ENCODE measurements at places on chromosomes 1 and 21.

GRCh38 chr1:184033711-184034167 is 3.8 kb downstream of the COLGALT2 start:
- DNase-seq = no peak

- DNase-seq = peak; percentile 68
Measured at GRCh38 chr1:31798433-31799195, 17.2 kb downstream of the SPOCD1 start.

- DNase-seq = no peak
Measured at GRCh38 chr1:115879977-115880376, 39.1 kb upstream of the NHLH2 start.

DNA sequence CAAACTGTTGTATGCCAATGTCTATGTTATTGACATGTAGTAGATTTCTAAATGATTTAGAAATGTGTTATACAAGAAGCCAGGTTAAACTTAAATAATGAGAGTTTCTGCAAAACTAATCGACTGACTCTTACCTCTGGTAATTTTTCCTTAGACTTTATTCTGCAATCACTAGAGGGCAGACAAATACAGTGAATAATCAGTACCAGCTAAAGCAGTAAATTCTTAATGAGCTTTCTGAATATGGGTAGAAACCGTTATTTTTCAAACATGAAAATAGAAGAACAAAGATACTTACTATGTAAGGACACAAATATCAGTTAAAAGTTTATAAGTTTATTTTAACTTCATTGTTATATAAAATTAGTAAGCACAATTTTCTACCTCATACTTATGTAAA is 97.9 kb upstream of the RGS1 start:
- no peak for DNase-seq

GRCh38 chr21:33540711-33541104 is 1.2 kb downstream of the GART start:
- DNase-seq = no peak

DNA sequence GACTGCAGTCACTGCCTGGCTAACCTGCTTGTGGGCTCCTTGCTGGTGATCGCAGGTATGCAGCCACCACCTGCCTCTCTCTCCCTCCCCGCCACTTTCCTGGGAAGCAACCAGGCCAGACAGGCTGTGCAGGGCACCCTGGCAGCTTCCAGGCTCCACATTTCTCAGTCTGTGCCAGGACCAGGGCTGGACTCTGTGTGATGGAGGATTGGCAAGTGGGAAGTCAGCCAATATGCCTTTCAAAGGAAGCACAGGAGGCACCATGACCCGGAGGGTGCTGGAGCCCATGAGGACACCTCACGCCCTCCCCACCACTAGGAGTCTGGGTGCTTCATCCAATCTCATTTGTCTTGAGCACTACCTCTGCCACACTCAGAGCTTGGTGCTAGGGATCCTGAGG is 15.8 kb upstream of the DISP3 start:
- no peak for DNase-seq

DNA sequence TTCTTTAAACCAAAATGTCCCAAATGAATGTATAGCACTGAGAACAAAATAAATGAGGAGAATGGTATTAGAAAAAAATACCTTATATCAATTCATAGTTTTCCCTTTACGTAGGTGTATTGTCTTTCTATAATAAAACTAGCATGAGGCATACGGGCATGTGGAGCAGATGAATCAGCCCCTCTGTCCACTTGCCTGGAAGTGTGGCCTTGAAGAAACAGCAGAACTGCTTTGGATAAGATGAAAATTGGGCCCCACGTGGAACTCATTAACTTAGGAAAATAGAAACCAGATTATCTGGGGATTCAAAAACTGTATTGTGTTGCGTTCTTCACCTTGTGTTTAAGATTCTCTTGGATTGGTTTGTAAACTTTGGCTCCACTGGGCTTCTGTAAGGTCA is 356.8 kb upstream of the B3GALT2 start:
- DNase-seq = no peak

- DNase-seq = no peak
Measured at GRCh38 chr1:61955261-61955660, 213.0 kb downstream of the PATJ start.

GRCh38 chr1:206907304-206907991 is 10.2 kb downstream of the IL24 start:
- DNase-seq = peak; percentile 51

- no peak for DNase-seq
Measured at GRCh38 chr1:66346057-66346795, 187.7 kb upstream of the SGIP1 start.

DNA sequence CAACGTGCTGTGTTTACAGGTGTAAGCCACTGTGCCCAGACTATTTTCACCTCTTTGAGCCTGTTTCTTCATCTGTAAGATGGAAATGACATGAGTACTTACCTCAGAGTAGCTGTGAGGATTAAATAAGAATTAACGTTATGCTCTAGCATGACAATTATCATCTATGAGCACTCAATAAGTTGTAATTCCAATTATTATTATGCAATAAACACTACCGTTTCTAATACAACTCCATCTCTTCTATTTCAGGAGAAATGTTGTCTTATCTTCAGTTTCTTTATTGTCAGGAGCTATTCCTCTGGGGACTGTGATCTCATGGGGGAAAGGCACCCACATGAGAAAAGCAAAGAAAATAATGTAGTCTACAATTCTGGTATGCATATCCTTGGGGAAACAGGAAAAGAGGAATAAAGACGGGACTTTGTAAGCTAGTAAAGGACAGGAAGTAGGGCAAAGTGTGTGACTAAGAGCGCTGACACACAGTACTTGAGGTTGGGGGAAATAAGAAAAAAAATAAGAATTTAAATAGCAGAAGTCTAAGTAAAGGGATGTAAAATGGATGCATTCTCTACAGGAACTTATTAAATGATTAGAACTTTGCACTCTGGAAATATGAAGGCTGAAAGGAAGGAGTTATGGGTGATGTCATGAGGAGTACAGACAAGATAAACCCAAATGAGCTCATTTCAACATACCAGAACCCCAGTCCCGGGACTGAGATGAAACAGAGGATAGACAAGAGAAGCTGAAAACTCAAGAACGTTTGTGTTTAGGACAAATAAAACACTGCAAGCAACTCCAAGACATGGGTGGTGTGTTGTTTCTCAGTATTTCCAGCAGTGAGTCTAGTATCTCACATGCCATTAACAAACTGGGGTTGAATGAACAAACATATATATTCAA is 9.8 kb downstream of the PHC2 start:
- DNase-seq = no peak

DNA sequence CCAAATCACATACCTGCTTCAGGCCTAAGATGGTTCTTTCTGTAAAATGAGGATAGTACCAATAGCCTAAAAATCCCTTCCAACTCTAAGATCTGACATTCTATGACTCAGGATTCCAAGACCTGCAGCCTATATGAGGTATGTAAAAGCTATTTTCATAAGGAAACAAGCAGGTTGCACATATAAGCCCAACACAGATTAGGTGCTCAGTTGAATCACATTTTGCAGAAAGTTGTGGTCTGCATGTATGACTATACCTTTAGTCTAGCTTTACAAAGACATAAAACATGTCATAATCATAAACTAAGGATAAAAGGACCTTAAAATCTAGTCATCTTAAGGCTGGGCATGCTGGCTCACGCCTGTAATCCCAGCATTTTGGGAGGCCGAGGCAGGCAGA is 7.3 kb downstream of the KTI12 start:
- no peak for DNase-seq

DNA sequence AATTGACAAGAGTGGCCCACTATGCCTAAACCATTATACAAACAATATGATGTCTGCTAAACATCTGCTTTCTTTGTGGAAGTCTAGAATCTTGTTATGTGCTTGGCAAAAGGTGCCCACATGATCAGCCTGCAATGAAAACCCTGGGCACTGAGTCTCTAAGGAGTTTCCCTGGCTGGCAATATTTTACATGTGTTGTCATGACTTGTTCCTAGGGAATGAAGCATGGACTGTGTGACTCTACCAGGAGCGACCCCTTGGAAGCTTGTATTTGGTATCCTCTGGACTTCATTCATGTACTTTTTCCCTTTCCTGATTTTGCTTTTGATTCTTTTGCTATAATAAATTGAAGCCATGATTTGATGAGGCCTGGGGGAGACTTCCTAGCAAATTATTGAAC is 324.9 kb downstream of the HHIPL2 start:
- no peak for DNase-seq

GRCh38 chr1:184895086-184895485 is 79.2 kb downstream of the NIBAN1 start:
- no peak for DNase-seq

GRCh38 chr1:182295697-182296096 is 95.9 kb downstream of the GLUL start:
- DNase-seq = no peak

DNA sequence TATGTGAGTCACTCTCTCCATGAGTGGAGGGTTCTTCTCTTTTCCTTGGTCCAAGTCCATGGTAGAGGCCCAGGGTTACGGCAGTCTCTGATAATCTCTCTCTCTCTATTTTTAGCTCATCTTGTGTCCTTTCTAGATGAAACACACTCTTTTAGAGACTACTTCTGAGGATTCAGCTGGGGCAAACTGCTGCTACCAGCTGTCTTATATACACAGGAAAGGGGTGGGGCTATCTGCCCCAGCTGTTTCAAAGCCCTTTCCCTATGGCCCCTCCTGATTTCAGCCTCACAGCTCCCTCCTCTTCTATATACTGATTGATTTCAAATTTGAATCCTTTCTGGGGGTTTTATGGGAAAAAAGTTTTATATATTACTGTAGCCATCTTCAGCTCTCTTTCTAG is 324.8 kb downstream of the RWDD3 start:
- DNase-seq = no peak

DNA sequence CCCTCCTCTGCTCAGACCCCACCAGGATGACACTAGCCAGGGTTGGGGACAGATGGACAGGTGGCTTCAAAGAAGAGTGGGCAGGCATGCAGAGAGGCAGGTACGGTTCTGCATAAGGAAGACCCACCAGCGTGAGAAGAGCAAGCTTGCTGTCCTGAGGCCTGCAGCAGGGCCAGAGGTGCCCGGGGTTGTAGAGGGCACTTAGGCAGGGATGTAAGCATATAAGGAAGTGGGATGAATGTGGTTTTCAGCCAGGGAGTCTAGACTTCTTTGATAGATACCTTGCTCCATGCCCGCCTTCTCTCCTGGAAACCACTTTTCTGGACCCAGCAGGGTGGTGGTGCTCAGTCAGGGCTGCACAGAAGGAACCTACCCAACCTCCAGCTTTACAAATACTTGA is 1.4 kb downstream of the TTC39A start:
- no peak for DNase-seq

DNA sequence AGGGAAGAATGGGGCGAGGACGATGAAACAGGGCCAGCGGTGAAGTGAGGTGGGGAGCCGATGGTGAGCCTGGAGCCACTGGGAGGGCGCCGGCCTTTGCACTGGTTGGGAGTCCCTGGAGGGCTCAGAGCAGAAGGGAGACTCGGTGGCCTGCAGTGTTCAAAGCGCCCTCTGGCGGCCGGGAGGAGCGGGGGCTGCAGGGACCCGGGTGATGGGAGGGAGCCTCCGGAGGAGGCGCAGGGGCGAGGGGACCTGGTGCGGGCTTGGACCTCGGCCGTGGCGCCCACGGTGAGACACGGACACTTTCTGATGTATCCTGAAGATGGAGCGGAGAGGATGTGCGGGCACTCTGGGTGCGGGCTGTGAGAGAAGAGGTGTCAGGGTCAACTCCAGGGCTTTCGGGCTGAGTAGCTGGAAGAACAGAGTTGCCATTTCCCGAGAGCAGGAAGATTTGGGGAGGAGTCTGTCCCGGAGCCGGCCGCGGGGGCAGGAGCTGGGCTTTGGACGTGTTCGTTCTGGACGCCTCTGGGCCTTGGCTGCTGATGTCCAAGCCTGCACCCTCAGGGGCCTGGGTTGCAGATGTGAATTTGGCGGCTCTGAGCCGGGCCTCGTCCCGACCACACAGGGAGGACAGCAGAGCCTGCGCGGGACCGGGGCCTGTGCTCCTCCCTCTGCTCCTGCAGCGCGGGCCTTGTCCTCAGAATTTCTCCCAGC is 29.7 kb downstream of the HEYL start:
- DNase-seq = peak; percentile 94

DNA sequence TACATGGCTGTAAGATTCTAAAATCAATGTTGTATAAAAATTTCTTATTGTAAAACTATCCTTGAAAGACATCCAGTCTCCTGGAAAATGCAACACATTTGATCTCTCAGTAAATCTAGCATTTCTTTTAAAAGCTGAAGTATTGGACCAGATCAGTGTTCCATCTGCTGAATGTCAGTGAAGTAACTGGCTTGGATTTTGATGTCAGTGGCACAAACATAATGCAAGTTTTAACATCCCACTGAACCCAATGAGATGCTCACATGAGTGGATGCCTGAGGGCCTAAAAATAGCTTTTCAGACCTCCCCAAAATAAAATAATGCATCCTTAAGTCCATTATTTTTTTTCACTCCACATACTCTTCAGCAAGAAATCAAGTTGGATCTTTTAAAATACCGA is 1432.2 kb downstream of the MRPL39 start:
- no peak for DNase-seq

DNA sequence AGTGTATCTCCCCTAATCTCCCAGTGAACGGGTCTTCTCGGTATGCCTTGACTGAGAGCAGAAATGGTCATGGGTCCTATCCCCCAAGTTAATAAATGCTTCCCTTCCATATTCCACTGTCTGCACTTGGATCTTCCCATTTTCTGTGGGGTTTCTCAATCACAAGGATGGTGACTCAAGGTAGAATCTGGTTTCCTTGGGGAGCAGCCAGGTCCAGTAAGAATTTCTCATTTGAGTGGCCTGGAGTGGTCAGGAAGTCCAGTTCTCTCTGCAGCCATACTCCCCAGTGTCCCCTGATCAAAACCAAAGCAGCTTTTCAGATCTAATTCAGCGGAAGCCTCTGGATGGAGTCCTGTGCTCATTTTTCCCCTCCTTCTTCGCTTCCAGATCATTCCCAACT is 14.8 kb upstream of the SLC27A3 start:
- DNase-seq = no peak

GRCh38 chr1:107776900-107777663 is 187.9 kb downstream of the VAV3 start:
- DNase-seq = no peak

DNA sequence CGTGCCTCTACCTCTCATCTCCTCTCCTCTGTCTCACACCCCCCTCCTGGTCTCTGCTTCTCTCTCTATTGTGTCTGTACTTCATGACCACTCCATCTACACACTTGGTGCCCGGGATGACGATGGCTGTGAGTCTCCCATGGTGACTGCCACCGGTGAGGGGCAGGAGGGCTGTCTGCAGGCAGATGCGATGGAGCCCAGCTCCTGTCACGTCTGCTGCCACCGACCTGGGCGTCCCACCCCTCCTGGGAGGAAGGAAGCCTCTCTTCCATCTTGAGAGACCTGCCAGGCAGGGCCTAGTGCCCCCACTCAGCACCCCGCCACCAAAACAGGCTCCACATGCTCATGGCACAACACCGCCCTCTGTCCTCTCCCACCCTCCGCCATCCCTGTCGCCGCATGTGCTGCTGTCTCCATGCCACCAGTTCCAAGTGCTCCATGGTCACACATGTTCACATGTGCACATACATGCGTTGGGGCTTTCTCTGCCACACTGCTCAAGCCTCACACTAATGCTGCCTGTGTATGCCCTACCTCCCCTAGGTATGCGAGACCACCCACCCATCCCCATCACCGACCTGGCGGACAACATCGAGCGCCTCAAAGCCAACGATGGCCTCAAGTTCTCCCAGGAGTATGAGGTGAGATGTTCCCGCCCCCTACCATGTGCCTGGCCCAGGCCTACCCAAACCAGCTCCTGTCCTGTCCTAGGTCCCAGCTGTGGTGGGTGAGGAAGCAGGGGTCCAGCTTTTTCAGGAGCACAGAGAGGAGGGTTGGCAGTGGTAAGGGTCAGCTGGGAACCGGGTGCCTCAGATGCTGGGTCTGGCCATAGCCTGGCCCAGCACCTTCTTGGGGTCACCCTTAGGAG is 36.6 kb upstream of the KDM4A start:
- DNase-seq = no peak

GRCh38 chr1:153592748-153593147 is 20.2 kb downstream of the S100A16 start:
- DNase-seq = no peak
